ENCODE measurements at places on chromosomes 3 and 15.
A peak's percentile ranks its signal among the peaks of the same experiment; 100 is the strongest.

DNA sequence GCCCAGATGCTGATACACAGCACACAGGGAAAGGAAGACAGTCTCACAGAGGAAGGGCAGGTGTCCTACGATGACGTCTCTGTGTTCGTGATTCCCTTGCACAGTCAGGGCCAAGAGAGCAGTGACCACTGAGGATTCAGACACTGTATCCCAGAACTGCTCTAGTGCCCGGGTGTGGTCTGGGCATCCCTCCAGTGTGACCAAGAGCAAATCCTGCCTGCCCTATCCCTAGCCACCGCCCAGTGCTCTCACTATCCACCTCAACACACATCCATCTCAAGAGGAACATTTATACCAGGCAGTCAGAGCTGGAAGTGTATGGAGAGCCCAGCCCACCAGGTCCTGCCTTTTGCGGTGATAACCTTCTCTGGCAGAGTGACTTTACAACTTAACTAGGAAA lies 4.1 kb downstream of the PPM1M start:
- DNase-seq = no peak

- no peak for DNase-seq
Measured at GRCh38 chr3:119679874-119680273, 2.7 kb upstream of the COX17 start.

DNA sequence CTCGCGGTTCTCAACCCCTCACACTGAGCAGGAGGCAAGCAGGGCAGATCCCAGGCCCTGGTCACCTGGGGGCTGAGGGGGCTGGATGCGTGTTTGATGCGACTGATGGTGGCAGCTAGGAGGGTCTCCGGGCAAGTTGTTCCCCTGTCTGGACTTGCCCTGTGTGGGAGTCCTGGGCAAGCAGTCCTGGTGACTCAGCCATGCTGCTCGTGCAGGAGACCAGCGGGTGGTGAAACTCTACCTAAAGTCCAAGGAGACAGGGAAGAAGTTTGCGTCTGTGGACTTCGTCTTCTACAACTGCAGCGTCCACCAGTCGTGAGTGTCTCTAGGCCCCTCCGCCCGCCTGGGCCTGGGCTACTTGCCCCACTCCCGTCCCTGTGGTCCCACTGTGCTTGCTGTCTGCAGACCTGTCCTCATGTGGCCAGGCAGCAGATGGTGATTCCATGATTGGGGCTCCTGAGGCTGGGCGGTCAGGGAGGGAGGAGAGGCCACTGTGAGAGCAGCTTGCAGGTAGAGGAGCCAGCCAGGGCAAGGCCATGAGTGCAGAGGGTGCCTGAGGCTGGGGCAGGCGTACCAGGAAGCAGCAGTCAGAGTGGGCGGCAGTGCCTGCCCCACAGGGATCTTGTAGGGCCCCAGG lies 23.1 kb downstream of the PLXNA1 start:
- DNase-seq = no peak

DNA sequence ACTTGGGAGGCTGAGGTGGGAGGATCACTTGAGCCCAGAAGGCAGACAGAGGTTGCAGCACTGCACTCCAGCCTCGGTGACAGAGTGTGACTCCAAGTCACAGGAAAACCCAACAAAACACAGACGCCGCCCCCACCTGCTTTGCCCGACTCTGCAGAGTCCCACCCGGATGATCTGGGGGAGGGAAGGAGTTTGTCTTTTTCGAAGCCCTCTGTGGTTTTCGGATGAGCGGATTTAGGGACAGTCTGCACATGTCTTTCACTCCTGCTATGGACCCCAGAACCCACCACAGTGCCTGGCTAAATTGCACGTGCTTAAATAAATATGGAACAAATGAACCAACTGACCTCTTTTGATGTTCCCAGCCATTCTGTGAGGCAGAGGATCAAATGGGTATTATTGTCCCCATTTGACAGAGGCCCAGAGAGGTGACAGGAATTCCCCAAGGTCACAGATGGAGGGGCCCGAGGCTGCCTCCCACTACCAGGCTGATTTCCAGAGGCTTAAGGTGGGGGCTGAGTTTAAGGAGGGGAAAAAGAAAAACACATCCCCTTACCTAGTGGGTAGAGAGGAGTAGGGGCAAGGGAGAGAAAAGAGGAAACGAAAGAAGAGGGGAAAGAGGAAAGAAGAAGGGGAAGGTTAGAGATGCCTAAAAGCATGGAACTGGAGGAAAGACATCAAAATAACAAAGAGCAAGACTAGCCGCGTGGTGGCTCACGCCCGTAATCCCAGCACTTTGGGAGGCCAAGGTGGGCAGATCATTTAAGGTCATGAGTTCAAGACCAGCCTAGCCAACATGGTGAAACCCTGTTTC lies 59.4 kb upstream of the TFRC start:
- no peak for DNase-seq

DNA sequence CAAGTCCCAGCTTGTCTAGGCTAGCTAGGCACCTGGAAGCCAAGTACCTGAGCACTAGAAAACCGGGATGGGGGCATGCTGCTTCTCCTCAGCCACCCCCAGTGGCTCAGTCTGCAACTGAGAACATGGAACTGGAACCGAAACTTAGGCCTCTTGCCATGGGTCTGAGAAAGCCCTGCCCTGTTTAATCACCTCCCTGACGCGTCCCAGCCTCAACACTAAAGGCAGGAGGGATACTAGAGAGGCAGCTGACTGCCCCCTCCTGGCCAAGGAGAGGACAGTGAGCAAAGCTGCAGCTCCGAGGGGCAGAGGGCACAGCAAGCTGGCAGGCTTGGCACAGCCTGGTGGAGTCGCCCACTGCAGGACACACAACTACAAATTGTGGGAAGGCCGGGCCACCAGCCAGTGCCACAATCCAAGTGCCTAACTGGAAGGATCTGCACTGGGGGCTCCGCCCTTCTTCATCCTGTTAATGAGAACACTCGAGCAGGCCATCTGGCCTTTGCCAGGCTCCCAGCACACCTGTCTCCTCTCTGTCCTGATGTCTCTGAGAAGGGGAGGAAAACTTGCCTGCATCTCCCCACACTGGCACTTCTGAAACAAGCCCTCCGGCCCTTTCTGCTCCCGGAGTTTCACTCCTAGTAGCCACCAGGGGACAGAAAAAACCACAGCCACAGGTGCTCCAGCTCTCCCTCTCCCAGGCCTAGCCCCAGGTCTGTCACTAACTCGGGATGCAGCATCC lies 53.7 kb downstream of the BDH1 start:
- peak; percentile 86 for DNase-seq

GRCh38 chr3:46936733-46937250 lies 39.8 kb downstream of the CCDC12 start:
- no peak for DNase-seq

GRCh38 chr3:41126961-41127360 lies 72.3 kb upstream of the CTNNB1 start:
- DNase-seq = no peak

- no peak for DNase-seq
Measured at GRCh38 chr3:111999484-112000324, 982 bp downstream of the TAGLN3 start.

- no peak for DNase-seq
Measured at GRCh38 chr15:50189633-50190032, 7.6 kb downstream of the SLC27A2 start.

GRCh38 chr15:31254431-31255175 lies 72.0 kb upstream of the KLF13 start:
- DNase-seq = no peak

DNA sequence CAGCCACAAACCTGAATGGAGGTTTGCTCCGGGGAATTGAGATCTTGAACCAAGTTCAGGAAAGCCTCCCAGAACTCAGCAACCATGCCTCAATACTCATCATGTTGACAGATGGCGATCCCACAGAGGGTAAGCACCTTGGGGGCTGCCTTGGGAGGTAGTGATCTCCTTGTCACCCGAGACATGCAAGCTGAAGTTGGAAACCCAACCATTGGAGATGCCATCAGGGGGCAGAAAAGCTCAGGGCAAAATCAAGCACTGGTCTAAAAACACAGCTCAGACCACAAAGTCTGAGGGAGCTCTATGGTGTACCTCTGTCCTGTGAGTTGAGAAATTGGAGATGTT lies 5.8 kb downstream of the ITIH1 start:
- DNase-seq = no peak

GRCh38 chr3:39361252-39361927 lies 21.8 kb upstream of the SLC25A38 start:
- no peak for DNase-seq

- no peak for DNase-seq
Measured at GRCh38 chr3:193896419-193896818, 239.5 kb upstream of the HES1 start.

DNA sequence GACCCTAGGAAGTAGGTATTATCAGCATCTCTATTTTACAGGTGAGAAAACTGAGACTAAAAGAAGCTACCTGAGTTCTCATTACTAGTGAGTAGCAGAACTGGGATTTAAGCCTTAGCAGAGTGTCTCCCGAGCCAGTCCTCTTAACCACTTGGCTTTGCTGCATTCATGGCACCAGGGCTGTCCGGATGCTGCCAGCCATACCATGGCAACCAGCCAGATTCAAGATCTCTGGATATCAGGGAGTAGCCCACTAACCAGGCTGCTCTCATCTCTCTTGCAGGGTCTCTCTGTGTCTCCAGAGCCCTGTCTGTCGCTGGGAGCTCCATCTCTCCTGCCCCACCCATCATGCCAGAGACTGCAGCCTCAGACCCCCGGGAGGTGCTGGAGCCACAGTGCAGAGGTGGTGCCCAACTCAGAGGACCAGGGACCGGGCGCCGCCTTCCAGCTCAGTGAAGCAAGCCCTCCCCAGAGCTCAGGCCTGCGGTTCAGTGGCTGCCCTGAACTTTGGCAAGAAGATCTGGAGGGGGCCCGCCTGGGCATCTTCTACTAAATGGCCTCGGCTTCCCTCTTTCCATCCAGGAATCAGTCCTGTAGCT lies 1.7 kb downstream of the MESP2 start:
- DNase-seq = no peak

DNA sequence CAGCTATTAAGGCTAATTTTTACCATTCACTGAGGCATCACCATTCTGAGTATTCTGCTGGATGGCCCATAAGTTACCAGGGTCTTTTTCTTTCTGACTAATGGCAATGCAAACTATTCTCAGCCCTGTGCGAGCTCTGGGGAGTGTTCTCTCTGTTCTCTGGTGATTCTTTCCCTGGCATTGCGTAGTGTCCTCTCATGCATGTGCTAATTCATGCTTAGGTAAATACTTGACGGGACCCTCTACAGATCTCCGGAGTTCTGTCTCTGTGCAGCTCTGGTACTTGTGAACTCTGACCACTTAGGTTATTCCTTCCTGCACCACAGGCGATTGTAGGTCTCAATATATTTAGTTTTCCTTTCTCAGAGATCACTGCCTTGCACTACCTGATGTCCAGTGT lies 34.8 kb downstream of the UBE2E1 start:
- no peak for DNase-seq

GRCh38 chr3:119683421-119683820 lies 6.2 kb upstream of the COX17 start:
- DNase-seq = no peak

DNA sequence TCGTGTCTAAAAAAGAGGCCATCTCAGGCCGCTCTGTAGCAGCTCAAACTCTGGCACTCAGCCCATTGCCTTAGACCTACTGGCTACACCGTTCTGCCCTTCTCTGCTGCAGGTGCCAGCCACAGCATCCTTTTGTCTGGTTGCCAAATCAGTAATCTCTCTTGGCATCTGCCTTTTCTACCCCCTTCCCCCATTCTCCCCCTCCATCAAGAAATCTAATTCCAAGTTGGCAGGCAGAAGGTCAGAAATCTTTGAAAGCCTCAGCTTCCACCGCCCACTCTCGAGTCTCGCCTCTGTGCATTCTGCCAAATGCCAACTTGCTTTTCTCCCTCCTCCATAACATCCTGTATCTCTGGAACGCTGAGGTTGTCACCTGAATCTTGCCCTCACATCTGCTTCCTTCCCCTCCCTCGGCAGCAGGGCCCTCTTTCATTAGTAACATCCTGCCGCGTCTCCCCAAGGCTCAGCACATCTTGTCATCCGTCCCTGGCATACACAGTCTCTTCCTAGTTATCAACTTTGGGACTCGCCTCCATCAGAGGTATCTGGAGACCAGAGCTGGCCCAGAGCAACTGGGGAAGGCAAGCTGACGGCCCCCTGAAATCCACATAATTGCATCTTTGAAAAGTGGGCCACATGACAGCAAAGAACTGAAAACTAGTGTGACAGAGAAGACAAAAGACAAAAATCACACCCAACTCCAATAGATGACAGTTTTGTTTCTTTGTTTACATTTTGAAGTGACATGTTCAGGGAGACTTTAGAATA lies 312.0 kb upstream of the CCDC54 start:
- DNase-seq = no peak

- DNase-seq = peak; percentile 73
Measured at GRCh38 chr3:197749315-197749600, 425 bp upstream of the FYTTD1 start.

GRCh38 chr3:119831941-119832371 lies 50.1 kb downstream of the NR1I2 start:
- no peak for DNase-seq

GRCh38 chr3:46538803-46539442 lies 27.2 kb downstream of the LRRC2 start:
- no peak for DNase-seq

- DNase-seq = no peak
Measured at GRCh38 chr3:4528819-4529600, 35.9 kb downstream of the ITPR1 start.

DNA sequence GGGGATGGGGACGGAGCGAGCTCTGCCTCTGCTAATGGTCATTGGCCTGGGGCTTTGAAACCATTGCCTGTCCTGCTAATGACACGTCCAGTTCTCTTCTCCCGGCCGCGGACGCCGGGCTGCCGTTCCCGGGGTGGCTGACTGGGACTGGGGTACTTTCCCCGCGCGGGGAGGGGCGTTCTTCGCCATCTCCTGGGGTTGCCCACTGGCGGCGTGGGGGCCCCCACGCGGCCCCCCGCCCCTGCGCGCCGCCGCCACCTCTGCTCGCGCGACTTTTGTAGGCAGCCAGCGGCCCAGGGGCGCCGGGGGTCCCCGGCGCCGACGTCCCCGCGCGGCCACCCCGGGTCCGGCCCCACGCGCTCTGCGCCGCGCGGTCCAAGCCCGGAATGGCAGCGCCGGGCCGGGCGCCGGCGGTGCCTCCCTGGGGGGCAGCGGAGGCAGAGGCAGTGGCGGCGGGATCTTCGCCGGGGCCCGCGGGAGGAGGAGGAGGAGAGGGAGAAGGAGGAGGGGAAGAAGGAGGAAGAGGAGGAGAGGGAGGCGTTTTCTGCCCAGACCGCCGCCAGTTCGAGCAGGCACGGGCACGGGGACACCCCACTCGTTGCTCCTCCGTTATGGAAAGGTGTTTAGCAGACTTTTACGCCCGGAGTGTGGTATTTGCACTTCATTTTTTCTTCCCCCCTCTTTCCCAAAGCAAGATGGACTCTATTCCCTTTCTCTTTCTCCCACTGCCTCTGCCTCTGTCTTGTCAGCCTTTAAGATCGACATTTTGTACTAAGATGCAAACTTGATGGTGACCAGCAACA lies 2.3 kb downstream of the BBX start:
- peak; percentile 51 for DNase-seq

DNA sequence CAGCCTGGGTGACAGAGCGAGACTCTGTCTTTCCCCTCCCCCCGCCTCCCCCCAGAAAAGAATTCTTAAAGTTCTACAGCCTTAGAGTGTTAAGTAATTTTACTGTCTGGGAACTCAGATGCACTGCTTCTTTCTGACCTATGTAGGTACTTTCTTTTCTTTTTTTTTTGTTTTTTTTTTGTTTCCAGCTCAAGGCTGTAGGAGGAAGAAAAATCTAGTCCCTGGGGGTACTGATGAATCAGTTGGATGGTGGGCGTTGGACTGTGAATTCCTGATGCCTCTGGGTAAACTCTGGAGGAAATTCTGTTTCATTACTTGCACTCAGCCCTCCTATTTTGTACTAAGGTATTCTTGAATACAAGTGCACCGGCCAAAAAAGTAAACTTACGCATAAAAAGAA lies 10.8 kb downstream of the GHRL start:
- DNase-seq = no peak
